NCI-H1930 (cell line): ENCODE measurements at places on chromosomes 1 and 21.

DNA sequence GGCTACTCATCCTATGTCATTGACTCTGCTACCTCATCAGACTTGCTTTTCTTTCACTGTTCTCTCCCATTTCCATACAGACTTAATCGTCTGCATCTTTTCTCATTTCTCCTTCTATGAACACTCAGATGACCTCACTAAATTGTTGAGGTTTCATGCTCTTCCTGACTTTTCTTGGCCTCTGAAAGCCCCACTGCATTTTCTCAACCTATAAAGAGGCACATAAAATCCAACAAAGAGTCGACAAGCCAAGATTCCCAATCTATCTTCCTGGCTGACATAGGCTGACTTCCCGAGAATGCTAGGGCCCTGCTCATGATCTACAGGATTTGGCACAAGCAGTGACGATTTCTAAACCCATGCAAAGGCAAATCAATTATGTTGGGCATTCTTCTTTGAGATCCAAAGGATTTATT is 280.8 kb upstream of the DPYD start:
- no peak for DNase-seq

- no peak for DNase-seq
Observed at GRCh38 chr1:116826818-116827606, 72.8 kb downstream of the CD2 start.

- no peak for DNase-seq
Observed at GRCh38 chr1:26053718-26054560, 8.0 kb upstream of the SLC30A2 start.

DNA sequence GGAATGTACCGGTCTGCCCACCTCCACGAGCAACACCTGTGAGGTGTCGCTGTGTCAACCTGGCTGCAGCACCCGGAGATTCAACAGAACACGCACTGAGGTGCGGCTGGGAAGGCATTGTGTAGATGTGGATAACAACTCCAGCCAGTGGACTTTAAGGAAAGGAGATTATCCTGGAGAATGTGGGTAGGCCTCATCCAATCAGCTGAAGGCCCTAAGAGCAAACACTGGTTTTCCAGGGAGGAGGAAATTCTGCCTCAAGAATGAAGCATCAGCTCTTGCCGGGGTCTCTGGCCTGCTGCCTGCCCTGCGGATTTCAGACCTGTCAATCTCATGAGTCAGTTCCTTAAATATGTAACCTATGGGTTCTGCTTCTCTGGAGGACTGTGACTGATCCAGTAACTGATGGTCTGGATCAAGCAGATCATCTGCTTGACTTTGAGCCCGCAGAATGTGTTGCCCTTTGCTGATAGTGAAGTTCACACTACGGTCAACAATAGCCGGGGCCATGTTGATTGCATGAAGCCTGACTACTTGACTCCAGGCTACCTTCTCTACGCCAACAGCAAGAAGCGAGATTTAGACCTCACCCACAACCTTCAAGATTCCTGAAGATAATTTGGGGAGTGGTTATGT is 15.9 kb upstream of the PRDM15 start:
- no peak for DNase-seq

- no peak for DNase-seq
Observed at GRCh38 chr1:184112176-184112948, 60.8 kb downstream of the TSEN15 start.
